ENCODE measurements at places on chromosomes 12 and 14.

GRCh38 chr14:44029933-44030332 is 477.1 kb downstream of the FSCB start:
- peak; percentile 5 for DNase-seq

DNA sequence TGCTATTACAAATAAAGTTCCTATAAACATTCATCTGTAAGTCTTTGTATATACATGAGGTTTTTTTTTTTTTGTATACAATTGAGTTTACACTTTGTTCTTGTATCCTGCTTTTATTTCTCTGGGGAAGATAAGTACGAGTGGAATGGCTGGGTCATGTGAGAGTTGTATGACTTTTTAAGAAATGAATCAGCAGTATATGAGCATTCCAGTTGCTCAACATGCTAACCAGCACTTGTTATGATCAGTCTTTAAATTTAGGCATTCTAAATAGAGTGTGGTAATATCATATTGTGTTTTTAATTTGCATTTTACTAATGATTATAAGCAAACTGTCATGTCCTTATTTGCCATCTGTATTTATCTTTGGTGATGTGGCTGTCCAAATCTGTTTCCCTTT is 44.7 kb upstream of the AMIGO2 start:
- peak; percentile 6 for DNase-seq

- no peak for DNase-seq
Measured at GRCh38 chr12:52010152-52010622, 3.4 kb downstream of the TAMALIN start.

DNA sequence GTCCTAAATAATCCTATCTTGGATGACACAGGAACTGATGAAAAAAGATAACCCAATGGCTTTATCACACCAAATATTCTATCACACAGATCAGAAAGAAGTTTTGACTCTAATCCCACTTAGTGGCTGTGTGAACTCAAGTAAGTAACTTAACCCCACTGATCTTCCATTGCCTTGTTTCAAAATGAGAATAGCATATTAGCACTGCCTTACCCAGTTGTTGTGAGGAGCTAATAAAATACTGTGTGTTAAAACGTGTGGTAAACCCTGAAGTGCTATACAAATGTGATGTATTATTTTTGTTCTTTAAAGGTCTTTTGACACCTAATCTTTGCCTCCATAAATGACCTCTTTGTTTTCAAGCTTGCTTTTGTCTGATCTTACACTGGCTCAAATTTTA is 60.9 kb upstream of the ARID2 start:
- DNase-seq = no peak

GRCh38 chr12:10178821-10179220 is at the start of gene TMEM52B:
Gene TMEM52B (plus strand): TSS chr12:10179032. CDS start chr12:10179575, 543 bp downstream.
- no peak for DNase-seq

Data from RKO (cell line).